ENCODE measurements at places on chromosomes 5 and 9.

- DNase-seq = no peak
Measured at GRCh38 chr9:83449983-83450382, 88.2 kb downstream of the FRMD3 start.

DNA sequence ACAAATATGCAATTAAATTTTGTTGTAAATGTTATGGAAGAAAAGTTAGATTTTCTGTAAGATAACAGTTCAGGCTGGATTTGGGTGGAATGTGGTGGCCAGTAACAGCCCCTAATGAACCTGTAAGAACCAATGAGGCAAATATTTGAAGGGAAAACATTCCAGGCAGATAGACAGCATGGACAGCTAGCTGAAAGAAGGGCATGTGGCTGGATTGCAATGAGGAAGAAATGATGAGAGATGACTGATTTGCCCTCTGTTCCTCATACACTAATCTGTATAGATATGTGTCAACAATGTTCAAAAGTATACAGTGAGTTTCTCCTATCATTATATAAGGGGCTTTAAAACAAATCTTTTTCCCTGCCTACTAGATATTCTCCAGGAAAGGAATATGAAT, 58.8 kb downstream of the MAN2A1 start:
- no peak for DNase-seq

DNA sequence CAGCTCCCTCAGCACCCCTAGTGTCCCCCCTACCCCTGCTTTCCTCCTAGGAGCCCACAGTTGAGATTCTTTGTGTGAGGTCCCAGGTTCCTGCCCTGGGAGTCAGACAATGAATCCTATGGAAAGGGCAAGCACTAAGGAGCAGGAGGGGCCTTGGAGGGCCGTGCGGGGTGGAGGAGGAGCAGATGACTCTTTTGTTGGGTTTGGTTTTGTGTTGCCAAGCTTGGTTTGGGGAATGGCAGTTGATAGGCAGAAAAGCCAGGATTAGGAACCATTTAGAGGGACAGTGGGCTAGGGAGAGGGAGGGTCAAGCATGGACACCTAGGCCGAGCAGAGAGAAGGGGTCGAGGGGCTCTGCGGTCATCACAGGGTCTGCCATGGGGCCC, 61.6 kb upstream of the SPTLC1 start:
- no peak for DNase-seq

- no peak for DNase-seq
Measured at GRCh38 chr9:21994556-21995005, at the start of gene CDKN2B-AS1. Gene CDKN2B-AS1, plus strand, starts transcription at chr9:21994791.

GRCh38 chr5:54927097-54927746, 58.2 kb downstream of the ESM1 start:
- no peak for DNase-seq

DNA sequence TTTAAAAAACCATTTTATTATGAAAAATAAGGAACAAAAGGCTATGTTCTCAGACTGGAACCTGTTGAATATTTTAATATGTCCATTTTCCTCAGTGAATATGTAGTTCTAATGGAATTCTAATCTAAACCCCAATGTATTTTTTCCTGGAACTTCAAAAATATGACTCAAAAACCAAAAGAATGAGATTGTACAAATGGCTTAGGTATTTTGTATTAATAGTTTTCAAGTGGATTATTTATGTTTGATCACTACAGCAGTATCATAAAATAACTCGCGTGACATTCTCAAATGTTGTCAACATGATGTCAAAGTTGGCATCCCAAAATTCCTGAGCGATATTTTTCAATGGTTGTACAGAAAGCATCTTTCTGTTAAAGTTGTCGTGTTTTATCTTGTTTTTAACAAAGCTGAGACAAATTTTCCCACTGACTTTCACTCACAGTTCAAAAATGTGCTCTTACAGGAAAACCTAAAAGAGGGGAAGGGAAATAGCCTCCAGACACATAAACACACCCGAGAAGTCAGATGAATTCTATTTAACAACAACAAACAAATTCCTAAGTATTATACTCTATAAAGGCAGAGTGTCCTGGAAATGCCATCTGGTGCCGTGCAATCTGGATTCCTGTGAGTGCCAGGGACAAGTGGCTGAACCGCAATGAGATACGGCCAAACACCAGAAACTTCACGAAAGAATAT, 68.1 kb upstream of the TAS2R1 start:
- DNase-seq = no peak

DNA sequence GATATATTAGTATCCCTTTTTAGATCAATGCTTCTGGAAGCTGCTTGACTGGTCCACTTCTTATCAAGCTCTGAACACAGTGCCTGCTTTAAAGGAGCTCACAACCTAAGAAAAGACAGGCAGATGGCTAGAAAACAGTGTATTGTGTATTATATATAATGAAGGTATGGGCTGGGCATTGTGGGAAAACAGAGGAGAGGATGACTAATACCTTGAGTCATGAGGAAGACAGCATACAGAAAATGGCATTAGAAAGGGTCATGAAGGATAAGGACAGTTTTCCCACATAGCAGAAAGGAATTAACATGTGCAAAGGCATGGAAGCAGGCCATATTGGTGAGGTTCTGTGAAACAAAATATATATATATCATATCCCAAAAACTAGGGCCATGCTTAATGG, 309.6 kb downstream of the MLLT3 start:
- DNase-seq = no peak

GRCh38 chr5:96671441-96671840, 9.3 kb downstream of the CAST start:
- DNase-seq = no peak

- DNase-seq = no peak
Measured at GRCh38 chr9:95264954-95265615, 52.4 kb downstream of the FANCC start.
